ENCODE measurements at places on chromosomes 1 and 21.
A peak's percentile ranks its signal among the peaks of the same experiment; 100 is the strongest.

- DNase-seq: peak; percentile 73
Observed at GRCh38 chr1:17045634-17046333, 8.0 kb downstream of the SDHB start.

DNA sequence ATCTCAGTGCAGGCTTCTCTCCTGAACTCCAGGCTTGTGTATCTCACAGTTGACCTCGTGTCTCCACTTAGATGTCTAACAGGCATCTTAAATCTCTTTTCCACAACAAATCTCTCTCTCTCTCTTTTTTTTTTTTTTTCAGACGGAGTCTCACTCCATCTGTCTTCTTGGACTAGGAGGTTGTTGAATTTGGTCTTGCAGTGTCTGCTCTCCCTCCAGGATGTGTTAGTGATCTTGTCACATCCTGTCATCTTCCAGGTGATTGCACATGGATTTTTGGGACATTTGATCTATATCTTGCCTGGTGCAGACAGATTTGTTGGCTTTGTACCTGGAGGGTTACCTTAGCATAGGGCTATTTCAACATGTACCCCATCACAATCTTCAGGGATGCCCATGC is 26.5 kb upstream of the KCNA10 start:
- DNase-seq: no peak

GRCh38 chr1:239977416-239977815 is 114.3 kb upstream of the FMN2 start:
- DNase-seq: no peak

DNA sequence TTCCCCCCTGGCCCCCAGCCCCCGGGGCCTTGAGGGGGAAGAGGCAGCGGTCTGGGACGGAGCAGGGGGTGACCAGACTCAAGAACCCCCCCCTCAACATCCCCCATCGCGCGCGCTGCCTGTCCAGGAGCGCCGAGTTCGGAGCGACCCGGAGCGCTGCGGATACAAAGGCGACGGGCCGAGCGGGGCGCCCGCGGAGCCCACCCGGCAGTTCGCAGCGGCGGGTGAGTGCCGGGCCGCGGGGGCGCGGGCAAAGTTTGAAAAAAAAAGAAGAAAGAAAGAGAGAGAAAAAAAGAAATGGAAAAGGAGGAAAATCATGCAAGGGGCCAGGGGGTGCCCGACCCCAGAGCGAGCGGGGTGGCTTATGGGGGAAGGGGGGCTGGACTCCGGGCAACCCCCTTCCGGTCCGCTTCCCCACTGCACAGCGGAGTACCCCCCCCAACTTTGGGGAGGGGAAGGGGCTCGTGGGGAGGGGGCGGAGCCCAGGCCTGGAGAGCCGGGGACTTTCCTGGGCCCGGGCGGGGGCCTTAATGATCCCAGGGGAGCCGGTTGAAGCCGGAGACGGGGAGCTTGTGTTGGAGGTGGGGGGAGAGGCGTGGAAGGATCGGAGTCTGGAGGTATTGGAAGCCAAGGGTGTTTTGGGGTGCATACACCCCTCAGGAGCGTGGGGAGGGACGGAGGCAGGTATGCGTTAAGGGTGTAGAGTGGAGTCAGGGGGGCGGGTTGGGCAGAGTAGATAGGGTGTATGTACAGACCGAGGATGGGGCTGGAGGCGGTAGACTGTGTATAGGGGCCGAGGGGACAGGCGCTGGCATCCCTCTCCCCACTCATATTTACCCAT is 502 bp downstream of the VANGL2 start:
- peak; percentile 17 for DNase-seq

GRCh38 chr1:26786437-26787380 is 1.0 kb upstream of the PIGV start:
- peak; percentile 88 for DNase-seq

- no peak for DNase-seq
Observed at GRCh38 chr21:34519016-34519415, 7.0 kb upstream of the KCNE1 start.

GRCh38 chr21:46050668-46051378 is 47.1 kb upstream of the COL6A2 start:
- no peak for DNase-seq

Data from mesenchymal stem cell (in vitro differentiated cells and primary cell).